Activated CD4-positive, alpha-beta memory T cell treated with anti-CD3 and anti-CD28 coated beads, Interleukin-2, amount 10 ng/mL, durations not matched to agents 7 days and 5 days (primary cell): ENCODE measurements at places on chromosomes 12 and 14. TPM values are rescaled to one million over a fixed set of nuclear protein-coding genes. Genes with fewer than 3 reads are reported as not detected.
A peak's percentile ranks its signal among the peaks of the same experiment; 100 is the strongest.

GRCh38 chr12:62660756-62661155 is 194.1 kb downstream of the MON2 start:
- DNase-seq = no peak
- no peaks in the 10 kb centered on the region for H3K4me1 ChIP-seq
- H3K27me3 ChIP-seq = peaks cover 25% of the 10 kb centered on the region
- H3K4me3 ChIP-seq = no peak overlapping the region
- H3K36me3 ChIP-seq = no peaks in the 10 kb centered on the region

GRCh38 chr12:49228653-49229052 is 36.2 kb upstream of the TUBA1C start:
- no peak for DNase-seq
- peaks cover 3% of the 10 kb centered on the region for H3K27me3 ChIP-seq
- no peaks in the 10 kb centered on the region for H3K36me3 ChIP-seq
- no peak overlapping the region for H3K27ac ChIP-seq

DNA sequence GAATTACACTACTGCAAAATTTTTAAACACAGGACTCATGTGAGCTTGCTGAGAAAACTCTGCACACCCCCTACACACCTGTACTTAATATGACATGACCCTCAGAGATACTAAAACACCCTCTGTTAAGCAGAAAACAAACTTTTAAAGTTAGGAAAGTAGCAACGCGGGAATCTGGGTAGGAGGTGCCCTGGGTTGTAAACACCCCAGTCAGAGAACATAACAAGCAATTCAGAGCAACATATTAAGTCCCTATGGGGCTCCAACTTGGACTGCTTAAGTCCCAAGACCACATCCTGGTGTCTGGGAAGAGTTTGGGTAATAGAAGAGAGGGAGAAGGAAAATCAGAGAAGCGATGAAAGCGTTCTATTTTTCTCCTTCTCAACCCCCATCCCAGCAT is 1.2 kb downstream of the ATF7 start:
- no peaks in the 10 kb centered on the region for H3K27me3 ChIP-seq
- H3K36me3 ChIP-seq = peaks cover 8% of the 10 kb centered on the region
- peak overlapping the region; percentile 99 for H3K4me3 ChIP-seq
- peaks cover 40% of the 10 kb centered on the region for H3K4me1 ChIP-seq
- no peak overlapping the region for H3K27ac ChIP-seq

- no peak for DNase-seq
- no peak overlapping the region for H3K27ac ChIP-seq
- no peaks in the 10 kb centered on the region for H3K36me3 ChIP-seq
- H3K4me1 ChIP-seq = peaks cover 27% of the 10 kb centered on the region
- peaks cover 5% of the 10 kb centered on the region for H3K27me3 ChIP-seq
These were observed 39.3 kb upstream of the GSG1 start for GRCh38 chr12:13142747-13143146.

GRCh38 chr12:68532204-68532886 is 78.4 kb upstream of the RAP1B start:
- H3K36me3 ChIP-seq = peaks cover 10% of the 10 kb centered on the region
- no peak overlapping the region for H3K27ac ChIP-seq
- H3K4me1 ChIP-seq = peaks cover 18% of the 10 kb centered on the region
- H3K27me3 ChIP-seq = peaks cover 9% of the 10 kb centered on the region

DNA sequence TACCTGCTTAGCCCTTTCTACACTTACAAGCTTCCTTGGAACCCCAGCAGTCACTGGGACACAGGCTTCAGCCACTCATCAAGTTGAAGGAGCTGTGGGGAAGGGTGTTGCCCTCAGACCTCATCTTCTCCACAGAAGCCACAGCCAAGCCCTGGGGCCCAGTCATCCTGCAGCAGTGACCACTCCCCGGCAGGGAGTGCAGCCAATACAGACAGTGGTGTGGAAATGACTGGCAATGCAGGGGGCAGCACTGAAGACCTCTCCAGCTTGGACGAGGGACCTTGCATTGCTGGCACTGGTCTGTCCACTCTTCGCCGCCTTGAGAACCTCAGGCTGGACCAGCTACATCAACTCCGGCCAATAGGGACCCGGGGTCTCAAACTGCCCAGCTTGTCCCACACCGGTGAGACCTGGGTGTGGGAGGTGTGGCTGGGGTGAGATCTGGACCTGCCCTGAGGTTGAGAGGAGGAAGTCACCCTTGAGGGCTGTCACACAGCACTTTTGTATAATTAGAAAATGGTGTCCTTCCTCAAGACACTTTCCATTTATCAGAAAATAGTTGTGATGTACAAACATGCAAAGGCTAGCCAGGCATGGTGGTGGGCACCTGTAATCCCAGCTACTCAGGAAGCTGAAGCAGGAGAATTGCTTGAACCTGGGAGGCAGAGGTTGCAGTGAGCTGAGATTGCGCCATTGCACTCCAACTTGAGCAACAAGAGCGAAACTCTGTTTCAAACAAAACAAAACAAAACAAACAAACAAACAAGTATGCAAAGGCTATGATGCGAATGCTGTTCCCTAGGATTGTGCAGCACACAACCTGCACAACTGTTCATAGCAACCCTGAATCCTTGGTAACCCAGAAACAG is 9.9 kb downstream of the GLI1 start:
- DNase-seq = no peak
- no peak overlapping the region for H3K27ac ChIP-seq
- no peaks in the 10 kb centered on the region for H3K27me3 ChIP-seq
- H3K36me3 ChIP-seq = peaks cover 50% of the 10 kb centered on the region
- H3K4me1 ChIP-seq = peaks cover 23% of the 10 kb centered on the region

DNA sequence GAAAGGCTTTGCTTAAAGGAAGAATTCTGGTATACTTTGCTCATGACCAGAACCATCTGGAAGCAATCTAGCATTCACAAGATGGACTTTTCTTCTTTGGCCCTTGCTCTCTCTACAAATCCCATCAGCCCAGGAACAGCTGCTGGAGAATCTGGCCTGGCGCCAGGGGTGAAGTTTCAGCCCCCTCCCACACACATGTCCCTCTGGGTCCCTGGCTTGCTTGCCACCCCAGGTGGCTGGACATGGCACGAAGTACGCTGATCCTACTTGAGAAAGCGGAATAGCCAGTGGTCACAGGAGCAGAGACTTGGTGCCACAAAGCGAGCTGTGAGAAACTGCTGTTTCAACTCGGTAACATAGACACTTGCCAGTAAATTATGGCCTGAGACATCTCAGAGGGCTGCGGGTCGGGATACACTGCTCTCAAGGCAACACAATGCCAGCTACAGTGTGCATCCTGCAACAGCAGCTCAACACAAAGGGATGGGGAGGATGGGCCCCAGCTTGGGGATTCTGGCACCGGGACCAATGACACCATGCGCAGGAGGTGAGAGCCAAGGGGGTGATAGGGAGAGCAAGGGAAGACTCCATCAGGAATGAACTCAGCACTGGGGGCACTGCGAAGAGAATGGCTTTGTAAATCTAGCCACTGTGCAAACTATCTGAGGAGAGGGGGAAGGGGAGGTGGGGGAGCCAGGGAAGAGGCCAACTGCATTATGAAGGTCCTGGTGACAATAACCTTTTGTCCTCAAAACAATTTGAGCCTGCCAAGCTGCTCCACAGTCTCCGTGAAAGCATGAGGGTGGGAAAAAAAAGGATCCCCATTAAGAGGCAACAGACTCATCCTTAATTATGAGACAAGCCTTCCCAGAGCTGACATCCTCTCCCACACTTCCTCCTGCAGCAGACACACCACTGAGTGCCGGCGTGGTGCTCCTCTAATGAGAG is 219.9 kb downstream of the PPM1H start:
- H3K4me3 ChIP-seq = no peak overlapping the region
- no peak for DNase-seq
- H3K4me1 ChIP-seq = no peaks in the 10 kb centered on the region
- no peaks in the 10 kb centered on the region for H3K27me3 ChIP-seq
- no peak overlapping the region for H3K27ac ChIP-seq

DNA sequence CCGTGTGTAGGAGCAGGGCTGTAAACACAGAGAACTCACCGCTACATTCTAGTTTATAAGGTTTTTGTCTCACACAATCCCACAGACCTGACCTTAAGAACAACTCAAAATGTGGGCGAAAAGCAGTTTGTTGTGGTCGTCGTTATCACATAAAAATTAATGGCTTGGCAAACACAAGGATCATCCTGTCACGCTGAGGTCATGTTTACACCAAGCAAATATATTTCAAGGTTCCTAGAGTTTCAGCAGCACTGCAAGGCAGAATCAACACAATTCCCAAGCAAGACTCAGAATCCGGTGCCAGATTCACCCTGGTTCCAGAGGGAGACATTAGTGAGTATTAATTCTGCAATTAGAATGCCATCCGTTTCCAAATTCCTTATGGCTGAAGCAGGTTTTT is 30.1 kb upstream of the MAP1LC3B2 start:
- H3K27me3 ChIP-seq = peaks cover 23% of the 10 kb centered on the region
- peaks cover 13% of the 10 kb centered on the region for H3K4me1 ChIP-seq
- no peak overlapping the region for H3K27ac ChIP-seq
- DNase-seq = no peak
- no peak overlapping the region for H3K4me3 ChIP-seq

DNA sequence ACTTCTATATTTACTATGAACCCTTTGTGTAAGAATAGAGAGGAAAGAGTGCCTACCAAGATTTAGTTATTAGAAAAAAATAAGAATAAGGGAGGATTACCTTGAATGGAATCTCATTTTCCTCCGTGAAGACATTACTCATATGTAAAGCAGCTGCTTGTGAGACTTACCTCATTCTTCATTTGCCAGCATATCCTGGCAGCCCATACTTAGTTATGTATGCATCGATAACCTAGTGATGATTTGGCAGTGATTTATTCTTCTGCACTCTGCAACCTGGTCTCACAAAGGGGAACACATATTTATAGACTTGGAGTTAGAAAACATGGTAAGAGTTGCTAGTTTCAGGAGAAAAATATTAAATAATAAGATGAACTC is 56.8 kb downstream of the LRFN5 start:
- H3K4me1 ChIP-seq = no peaks in the 10 kb centered on the region
- H3K36me3 ChIP-seq = no peaks in the 10 kb centered on the region
- no peak for DNase-seq
- no peaks in the 10 kb centered on the region for H3K27me3 ChIP-seq

DNA sequence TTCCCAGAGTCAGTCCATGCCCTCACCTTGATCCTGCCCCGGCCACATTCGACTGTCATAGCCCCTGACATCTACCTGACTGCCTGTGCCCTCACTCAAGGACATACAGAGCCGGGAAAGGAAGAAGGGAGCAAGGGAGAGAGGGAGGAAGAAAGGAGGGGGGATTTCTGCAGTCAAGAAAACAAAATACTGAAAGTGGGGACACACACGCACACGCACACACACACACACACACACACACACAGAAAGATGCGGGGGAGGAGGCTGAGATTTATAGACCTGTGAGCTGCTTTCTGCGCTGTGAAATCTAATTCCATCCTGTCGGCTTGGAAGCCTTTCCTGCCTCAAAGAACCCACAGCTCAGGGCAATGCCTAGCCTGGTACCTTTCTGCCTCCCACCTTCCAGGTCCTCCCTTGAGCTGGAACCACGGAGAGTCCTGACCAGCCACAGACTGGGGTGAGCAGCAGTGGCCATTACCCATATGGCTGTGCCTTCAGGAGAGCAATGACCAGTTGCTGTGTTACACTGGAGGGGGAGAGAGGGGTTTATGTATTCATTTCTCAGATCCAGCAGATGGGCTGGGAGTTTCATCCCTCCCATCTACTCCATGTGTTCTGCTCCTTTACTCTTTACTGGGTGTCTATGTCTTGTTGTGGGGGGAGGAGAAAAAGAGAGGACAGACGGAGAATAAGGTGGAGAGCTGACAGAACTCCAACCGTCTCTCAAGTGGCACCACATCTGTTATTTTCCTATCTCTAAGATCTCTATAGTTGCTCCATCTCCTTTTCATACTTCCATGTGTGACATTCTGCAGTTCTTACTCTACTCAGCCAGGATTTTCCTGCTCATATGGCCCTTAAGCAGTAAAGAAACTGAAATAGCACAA is 12.9 kb downstream of the C14orf93 start:
- no peaks in the 10 kb centered on the region for H3K4me1 ChIP-seq
- H3K27me3 ChIP-seq = no peaks in the 10 kb centered on the region

The IFNG-AS1 gene
- total RNA-seq = 0.35 TPM

The KRT5 gene
- not detected for total RNA-seq

The DDX24 gene
- total RNA-seq = 216 TPM

The LRRIQ1 gene
- total RNA-seq = not detected

The ASCL1 gene
- total RNA-seq = not detected

The GUCY2C gene
- not detected for total RNA-seq
